ENCODE measurements at places on chromosomes 13 and 19.

- no peak for DNase-seq
These were observed 29.4 kb downstream of the RFXAP start for GRCh38 chr13:36848199-36848982.

GRCh38 chr13:72397265-72397664 lies 330.2 kb downstream of the MZT1 start:
- DNase-seq, result no peak

GRCh38 chr19:23571175-23571574 lies 115.8 kb downstream of the ZNF675 start:
- no peak for DNase-seq

DNA sequence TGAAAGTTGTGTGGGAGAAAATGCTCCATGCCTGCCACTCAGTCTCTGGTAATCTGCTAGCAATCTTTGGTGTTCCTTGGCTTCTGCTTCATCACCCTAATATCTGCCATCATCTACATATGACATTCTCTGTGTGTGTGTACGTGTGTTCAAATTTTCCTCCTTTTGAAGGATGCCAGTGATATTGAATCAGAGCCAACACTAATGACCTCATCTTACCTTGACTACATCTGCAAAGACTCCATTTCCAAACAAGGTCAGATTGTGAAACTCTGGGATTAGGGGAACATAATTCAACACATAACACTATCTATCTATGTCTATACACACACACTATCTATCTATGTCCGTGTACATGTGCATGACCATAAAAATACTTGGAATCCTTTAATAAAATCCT lies 81.4 kb upstream of the IRS2 start:
- DNase-seq, result no peak

DNA sequence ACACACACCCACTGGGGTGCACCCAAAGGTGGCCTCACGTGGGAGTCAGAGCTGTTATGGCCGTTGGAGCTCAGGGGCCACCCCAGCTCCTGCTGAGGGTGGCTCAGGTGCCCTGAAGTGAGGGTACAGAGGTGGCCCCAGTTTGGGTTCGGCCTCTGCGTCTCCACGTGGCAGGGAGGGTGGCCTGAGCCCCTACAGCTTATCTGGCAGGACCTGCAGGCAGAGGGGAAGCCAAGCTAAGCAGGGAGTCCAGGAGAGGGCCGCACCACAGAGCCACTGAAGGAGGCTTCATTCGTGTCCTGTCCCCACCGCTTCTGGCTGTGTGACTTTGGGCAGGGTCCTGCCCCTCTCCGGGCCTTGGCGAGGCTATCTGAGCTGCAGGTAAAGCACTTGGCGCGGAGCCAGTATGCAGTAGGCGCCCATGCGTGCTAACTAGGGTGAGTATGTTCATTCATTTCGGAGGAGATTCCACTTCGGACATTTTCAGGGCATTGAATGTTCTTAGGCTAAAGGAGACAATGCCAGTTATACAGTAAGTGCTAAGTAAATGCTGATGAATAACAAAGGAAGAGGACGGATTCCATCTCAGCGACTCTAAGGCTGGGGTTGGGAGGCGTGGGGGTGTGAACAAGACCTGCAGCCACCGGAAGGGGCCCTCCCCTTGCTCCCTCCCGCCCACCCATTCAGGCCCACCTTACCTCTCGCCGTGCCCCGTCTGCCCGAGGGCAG lies 4.9 kb downstream of the REX1BD start:
- DNase-seq, result peak; percentile 52

DNA sequence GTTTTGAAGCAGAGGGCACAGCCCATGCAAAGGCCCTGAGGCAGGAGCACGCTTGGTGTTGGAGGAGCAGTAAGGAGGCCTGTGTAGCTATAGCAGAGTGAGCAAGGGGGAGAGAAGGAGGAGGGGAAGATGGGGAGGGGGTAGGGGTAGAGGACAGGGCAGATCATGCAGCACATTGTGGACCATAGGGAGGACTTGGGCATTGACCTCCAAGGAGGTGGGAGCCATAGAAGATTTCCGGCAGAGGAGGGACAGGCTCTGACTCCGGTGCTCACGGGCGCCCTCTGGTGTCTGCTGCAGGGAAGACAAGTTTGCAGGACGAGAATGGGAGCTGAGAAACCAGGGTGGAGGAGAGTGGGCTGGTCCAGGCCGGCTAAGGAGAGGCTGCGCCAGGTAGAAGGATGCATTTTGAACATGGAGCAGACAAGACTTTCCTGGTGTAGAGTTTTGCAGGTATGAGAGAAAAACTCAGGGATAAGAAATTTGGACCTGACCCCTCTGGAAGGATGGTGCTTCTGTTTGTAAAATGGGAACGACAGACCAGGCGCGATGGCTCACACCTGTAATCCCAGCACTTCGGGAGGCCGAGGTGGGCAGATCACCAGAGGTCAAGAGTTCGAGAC lies 13.7 kb upstream of the CREB3L3 start:
- DNase-seq, result peak; percentile 82

GRCh38 chr13:50668049-50668448 lies 175.4 kb downstream of the DLEU7 start:
- DNase-seq, result no peak

- no peak for DNase-seq
These were observed at the start of gene IL11 for GRCh38 chr19:55370305-55370988. Gene IL11, minus strand, starts transcription at chr19:55370463. Its CDS starts 153 bp downstream, at chr19:55370310.

DNA sequence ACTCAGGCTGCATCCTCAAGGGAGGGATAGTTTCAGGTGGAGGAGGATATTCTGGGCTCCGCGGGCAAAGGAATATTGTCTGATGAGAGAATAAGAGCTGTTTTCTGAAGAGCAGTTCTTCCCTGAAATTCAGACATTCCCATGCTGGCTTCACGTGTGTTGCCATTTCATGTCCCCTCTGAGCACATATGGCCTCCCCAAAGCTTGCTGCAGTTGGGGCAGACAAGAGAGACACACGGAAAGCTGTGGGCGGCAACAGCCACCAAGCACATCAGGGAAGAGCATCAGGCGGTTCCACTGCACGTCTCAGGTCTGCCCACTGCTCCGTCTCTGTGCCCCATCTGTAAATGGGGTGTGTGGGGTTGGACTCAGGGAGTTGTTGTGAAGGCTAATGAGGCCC lies 247.5 kb upstream of the TSHZ3 start:
- no peak for DNase-seq

- DNase-seq, result no peak
These were observed 13.1 kb downstream of the SETDB2 start for GRCh38 chr13:49457221-49457620.

DNA sequence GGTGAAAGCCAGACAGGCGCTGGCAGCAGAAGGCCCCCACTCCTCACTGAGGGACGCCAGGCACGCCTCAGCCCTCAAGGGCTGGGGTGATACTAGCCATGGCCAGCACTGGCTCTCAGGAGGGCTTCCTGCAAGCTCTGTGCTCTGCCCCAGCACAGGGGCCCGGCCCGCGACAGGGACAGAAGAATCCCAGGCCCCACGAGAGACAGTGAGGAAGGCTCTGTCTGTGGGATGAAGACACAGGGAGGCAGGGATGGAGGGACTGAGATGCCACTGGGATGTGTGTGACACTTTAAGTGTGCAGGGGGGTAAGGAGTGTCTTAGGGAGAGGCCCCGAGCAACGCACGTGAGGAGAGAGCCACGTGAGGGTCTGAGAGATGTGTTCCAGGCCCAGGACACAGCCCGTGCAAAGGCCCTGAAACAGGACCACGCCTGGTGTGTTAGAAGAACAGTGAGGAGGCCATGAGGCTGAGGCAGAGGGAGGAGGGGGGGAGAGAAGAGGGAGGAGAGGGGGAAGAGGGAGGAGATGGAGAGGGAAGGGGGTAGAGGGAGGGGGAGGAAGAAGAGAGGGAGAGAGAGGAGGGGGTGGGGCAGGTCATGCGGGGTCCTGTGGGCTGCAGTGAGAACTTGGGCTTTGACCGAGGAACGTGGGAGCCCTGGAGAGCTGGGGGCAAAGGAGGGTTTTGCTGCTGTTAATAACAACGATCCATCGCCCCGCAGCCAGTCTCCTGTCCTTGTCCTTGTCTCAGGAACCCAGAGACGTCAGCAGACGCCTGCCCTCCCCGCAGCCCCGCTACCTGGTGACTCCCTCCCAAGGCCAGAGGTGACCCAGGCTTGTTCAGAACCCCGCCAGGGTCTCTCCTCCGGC lies 7.2 kb downstream of the RPL36 start:
- DNase-seq, result no peak

GRCh38 chr13:37074703-37075102 lies 15.2 kb upstream of the SUPT20H start:
- DNase-seq, result no peak

DNA sequence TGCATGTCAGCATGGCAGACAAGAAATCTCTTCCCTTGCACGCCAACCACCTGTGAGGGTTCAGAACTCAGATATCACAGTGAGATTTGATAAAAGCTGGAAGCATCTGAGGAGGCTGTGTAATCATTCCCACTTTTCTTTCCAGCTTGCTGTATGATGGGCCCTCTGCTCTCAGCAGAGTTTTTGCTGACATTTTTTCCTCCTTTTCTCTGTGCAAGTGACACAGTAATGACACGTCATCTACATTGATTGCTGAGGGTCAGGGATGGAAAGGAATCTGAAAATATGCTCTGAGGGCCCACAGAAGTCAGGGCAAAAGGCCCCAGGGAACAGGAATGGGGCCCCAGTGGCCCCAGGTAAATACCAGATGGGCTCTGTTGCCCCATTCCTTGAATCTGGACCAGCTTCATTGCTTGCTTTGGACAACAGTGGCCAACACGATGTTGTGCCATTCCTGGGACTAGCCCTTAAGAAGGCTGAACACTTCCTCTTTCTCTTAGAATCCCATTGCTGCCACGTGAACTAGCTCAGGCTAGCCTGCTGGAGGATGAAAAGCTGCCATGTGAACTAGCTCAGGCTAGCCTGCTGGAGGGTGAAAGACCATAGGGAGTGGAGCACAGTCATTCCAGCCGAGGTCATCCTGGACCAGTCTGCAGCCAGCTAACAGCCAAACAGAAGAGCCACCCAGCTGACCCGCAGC lies 68.2 kb downstream of the CACNA1A start:
- DNase-seq, result no peak

- DNase-seq, result no peak
These were observed 717.9 kb downstream of the DIAPH3 start for GRCh38 chr13:59445812-59446211.

DNA sequence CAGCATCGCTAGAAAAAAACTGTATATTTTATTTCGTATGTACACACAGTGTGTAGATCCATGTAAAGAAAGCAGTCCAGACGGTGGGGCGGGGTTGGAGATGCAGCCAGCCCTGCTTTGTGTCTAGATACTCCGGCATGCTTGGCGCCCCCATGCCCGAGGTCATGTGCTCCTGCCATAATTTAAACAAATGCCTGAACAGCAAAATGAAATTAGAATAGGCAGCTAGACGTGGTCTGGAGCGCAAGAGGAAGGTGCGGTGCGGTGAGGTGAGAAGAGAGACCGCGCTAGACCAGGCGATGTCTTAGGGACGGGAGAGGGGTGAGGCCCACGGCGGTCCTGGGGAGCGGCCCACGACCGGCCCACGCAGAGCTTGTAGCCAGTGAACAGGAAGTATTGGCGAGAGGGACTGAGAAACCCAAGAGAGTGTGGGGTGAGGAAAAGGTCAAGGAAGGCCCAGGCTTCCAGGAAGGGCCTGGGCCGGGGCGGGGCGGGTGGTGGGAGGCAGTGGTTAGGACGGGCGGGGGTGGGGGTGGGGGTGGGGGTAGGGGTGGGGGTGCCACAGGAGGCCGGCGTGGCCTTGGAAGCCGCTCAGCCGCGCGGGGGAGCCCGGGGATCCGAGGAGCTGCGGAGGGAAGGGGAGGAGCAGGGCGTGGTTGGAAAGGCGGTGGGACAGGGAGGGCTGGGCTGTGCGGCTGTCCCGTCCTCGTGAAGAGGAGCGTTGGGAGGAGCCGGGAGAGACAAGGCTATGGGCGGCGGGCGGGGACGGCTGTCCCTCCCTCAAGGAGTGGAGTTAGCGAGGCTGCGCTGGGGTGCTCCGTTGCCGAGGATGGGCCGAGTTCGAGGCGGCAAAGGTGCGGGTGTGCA lies 254.7 kb upstream of the SGCG start:
- no peak for DNase-seq

DNA sequence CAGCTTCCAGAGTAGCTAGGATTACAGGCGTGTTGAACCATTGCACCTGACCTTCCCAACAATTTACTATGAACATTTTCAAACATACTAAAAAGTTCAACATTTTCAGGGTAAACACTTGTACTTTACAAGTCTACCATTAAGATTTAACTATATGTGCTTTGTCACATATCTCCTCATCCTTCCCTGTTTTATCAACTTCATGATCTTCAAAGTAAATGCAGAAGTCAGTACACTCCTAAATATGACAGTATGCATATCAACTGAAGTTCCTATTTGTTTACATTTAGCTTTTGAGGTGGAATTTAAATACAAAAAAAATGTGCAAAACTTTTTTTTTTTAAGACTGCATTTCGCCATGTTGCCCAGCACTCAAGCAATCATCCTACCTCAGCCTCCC lies 18.5 kb downstream of the LNX2 start:
- no peak for DNase-seq

DNA sequence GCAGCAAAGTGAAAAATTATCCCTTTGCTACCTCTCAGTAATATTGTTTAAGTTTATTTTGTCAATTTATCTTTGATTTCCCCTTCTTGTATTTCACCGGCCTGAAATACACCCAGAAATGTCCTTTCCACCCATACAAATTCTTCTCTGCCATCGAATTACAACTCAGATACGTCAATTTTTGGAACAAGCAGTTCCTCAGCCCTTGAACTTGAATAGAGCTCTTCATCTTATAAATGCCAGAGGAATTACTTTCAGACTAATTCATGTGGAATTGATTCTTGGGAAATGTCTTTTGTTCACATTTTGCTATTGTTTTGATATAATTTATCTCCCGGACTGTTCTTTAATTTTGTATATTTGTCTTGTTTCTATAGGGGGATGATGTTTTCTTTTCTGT lies 1359.3 kb upstream of the MIR17HG start:
- DNase-seq, result no peak

DNA sequence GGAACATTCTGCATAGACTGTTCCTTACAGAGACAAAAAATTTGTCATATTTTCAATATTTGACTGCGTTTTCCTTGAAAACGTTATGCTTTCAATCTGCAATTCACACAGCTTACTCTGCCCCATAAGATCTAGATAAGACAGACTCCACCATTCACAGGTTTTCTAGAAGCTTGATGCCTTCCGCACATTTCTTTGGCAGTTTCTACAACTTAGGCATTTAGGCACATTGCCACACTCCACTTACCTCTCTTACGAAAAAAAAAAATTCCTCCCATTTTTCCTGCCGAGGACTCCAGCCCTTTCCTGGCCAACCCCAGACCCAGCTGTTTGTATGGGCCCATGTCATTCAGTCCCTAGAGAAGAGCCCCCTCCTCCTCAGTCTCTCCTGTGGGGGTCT lies 11.2 kb downstream of the ATP12A start:
- no peak for DNase-seq

GRCh38 chr13:46051968-46052318 lies 603 bp downstream of the ZC3H13 start:
- DNase-seq, result no peak

DNA sequence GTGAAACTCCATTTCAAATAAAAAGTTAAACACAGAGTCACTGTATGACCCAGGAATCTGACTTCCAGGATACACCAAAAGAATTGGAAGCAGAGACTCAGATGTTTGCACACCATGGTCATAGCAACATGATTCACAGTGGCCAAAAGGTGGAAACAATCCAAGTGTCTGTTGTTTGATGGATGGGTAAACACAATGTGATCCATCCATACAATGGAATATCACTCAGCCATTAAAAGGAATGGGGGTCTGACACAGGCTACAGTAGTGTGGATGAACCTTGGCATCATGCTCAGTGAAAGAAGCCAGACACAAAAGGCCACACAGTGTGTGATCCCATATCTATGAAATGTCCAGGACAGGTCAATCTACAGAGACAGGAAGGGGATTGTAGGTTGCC lies 174.3 kb downstream of the PTPRS start:
- no peak for DNase-seq
